ENCODE measurements at places on chromosomes 1 and 21.
A peak's percentile ranks its signal among the peaks of the same experiment; 100 is the strongest.

DNA sequence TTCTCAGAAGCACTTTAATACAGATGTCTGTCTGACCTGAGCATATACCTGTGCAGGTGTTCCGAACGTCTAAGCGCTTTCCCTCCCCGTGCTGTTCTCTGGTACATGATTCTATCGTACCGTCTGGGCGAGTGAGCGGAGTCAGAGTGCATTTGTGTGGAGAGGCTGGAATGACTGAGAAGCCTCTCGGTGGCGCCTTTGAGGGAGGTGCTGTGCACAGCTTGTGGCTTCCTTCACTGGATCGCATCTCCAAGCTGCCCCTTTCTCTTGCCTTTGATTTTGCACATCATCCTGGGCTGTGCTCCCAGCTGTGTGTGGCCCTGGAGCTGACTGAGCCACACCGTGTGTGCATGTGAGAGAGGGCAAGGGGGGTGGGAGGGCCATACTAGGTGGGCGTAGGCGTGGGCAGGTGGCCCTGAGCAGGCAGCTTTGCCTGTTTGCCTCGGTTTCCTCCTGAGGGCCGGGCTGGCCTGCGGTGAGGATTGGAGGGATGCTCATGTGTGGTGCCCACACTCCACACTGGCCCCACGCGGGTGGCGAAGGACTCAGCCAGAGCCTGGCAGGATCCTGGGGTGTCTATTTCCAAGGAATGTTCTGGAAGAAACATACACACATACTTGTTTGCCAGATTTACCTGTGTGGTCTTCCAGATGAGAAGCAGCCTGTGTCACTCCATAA, 105.3 kb downstream of the ADARB1 start:
- no peak for DNase-seq

GRCh38 chr1:193697115-193697762, 510.8 kb upstream of the B3GALT2 start:
- peak; percentile 1 for DNase-seq

DNA sequence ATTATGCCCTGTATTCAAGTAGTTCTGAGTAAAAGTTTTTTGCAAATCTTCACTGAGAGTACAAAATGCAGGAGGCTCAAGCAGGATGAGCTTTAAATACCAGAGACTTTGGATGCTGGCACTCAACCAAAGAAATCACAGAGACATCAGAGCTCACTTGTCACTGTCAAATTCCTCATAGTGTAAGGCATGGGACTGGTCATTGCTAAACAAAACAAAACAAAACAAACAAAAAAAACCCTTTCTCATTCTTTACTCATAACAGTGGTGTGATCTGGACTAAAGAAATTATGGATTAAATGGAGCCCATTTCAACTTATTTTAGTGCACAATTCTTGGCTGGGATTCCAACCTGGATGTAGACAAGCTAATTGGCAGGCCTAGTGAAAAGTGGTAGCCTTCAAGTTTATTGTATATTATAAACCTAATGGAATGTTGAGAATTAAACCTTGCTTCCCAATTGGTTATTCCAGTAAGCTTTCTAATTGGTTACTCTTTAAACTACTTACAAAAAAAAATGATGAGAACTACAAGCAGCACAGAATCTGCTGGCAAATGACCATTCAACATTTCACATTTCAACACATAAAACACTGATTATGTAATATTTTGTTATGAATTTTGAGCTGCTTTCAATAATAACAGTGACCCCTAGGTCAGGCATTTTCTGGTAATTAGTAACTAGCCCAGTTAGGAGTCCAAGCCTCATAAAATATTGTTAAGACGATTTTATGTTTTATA, 30.6 kb upstream of the NEK7 start:
- DNase-seq: peak; percentile 72

DNA sequence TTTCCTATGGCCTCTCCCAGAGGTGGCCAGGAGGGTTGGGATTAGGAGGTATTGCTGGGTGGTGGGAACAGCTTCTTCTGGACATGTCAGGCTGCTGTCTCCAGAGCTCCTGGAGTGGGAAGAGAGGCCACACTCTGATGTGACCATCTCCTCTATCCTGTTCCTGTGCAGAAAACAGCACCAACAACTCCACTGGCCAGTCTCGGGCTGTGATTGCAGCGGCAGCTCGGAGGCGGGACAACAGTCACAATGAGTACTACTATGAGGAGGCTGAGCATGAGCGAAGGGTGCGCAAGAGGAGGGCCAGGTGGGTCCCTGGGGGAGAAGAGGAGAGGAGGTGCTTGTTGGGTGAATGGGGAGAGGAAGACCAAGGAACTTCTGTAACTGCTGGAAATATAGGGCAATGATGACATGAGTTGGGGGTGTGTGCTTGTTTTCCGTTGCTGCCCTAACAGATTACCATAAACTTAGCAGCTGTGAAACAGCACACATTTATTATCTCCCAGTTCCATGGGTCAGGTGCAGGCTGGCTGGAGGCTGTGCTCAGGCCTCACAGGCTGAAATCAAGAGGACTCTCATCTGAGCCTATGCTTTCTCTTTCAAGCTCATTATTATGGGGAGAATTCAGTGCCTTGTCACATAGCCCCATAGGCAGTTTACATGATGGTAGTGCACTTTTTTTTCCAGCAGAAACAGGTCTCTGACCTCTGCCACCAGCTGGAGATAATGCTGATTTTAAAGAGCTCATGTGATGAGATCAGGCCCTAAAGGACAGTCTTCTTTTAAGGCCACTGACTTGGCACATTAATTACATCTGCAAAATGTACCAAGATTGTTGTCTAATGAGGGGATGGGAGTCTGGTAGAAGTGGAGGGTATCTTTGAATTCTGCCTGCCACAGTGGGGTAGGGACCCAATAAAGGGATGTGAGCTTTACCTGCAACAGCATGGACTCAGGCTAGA, 20.8 kb downstream of the VANGL2 start:
- no peak for DNase-seq

DNA sequence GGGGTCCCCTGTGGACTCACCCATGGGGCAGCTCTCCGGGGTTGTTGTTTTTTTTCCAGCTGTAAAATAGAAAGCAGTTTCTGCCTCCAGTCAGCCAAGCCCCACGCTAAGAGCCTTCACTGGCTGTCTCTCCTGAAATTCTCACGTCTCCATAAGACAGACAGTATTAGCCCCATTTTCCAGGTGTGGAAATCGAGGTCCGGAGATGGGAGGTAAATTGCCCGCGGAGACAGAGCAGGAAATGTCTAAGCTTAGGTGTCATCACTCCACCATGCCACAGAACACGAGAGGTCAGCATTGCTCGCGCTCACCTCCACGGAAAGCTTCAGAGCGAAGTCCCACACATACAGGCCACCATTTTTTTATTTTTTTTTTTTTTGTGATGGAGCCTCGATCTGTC, 44.6 kb downstream of the TNFRSF8 start:
- no peak for DNase-seq

- no peak for DNase-seq
Observed at GRCh38 chr1:37755951-37756560, 8.9 kb downstream of the EPHA10 start.
